NT2/D1 (cell line): ENCODE measurements at places on chromosomes 7 and 10.

- DNase-seq, result no peak
Observed at GRCh38 chr7:72437061-72437585, 25.0 kb upstream of the CALN1 start.

DNA sequence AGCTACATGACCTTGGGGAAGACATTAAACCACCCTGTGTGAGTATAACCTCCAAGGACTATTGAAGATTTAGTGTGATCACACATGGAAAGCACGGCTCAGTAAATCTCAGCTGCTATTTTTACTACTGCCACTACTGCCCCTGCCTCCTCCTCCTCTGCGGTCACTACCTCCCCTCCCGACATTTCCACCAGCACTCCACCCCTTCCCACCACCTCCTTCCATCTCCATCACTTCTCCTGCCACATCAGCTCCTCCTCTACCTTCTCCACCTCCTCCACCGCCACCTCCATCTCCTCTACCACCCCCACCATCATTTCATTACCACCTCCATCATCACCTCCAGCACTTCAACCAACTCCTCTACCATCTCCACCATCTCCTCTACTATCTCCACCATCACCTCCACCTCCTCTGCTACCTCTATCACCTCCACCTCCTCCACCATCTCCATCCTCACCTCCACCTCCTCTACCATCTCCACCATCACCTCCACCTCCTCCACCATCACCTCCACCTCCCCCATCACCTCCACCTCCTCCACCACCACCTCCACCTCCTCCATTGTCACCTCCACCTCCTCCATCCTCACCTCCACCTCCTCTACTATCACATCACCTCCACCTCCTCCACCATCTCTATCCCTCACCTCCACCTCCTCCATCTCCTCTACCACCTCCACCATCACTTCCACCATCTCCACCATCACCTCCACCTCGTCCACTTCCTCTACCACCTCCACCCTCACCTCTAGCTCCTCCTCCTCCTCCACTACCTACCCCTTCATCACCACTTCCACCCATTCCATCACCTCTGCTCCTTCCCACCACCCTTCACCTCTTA lies 69.4 kb downstream of the GRB10 start:
- DNase-seq, result no peak

- no peak for DNase-seq
Observed at GRCh38 chr7:12025246-12025645, 185.8 kb upstream of the TMEM106B start.

- peak; percentile 73 for DNase-seq
Observed at GRCh38 chr7:36986948-36987724, 262.8 kb upstream of the AOAH start.

DNA sequence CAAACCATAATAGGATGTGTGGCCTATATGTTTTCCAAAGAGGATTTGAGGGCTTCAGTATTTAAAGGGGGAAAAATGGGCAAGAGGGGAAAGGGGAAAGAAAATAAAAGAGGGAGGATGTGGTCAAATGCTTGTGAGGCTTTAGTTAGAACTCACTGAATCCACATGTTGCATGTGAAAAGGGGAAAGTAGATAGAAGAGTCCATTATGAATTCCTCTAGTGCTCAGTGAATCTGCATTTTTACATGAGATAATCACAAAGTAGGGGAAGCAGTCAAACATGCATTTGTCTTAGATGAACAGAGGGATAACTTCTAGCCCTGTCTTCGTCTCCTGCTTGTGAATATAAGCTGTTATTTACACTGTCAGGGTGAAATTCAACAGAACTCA lies 24.6 kb upstream of the AKAP9 start:
- no peak for DNase-seq

GRCh38 chr10:62010366-62010765 lies 108.9 kb downstream of the ARID5B start:
- no peak for DNase-seq
